ENCODE measurements at places on chromosomes 1 and 21.

- peak; percentile 27 for DNase-seq
These were observed 215.5 kb upstream of the USP25 start for GRCh38 chr21:15514073-15514946.

GRCh38 chr1:42958488-42959319 lies at the start of gene SLC2A1:
SLC2A1 (minus strand) TSS chr1:42958868; CDS start chr1:42958651, 217 bp downstream.
- peak; percentile 93 for DNase-seq

DNA sequence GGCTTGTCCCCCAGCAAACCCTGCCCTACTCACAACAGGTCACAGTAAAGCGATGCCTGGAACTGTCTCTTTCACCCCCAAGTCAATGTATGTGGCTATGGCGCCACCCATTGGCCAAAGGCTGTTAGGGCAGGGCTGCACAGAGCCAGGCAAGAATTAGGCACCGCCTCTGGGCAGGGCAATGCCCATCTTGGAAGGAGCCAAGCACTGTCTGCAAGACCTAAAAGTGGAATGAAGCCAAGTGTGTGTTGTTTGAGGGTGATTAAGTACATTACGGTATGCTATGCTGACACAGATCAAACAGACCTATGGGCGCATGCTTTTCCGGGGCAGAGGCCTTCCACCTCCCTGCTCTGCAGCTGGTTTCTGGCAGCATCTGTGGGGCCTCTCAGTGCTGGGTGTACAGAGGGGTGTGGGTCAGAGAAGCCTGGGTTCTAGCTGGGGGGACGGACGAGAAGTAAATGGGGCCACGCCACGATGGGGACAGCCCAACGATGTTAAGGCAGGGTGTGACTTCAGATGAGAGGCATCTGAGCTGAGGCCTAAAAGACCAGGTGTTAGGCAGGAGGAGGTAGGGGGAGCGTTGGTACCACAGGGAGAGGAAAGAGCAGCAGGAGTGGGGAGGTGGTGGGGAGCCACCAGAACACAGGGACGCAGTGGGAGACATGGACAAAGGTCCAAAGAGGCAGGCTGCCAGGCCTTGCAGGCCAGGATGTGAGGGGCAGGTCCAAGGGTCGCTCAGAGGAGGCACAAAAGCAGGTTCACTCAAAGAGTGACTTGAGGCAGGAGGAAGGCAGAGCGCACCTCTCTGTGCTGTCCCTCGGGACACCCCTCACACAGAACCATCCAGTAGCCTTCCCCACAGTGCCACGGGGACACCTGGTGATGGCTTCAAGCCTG lies 49.8 kb downstream of the ACOT7 start:
- peak; percentile 9 for DNase-seq

GRCh38 chr1:177067752-177068410 lies 96.6 kb downstream of the ASTN1 start:
- no peak for DNase-seq

DNA sequence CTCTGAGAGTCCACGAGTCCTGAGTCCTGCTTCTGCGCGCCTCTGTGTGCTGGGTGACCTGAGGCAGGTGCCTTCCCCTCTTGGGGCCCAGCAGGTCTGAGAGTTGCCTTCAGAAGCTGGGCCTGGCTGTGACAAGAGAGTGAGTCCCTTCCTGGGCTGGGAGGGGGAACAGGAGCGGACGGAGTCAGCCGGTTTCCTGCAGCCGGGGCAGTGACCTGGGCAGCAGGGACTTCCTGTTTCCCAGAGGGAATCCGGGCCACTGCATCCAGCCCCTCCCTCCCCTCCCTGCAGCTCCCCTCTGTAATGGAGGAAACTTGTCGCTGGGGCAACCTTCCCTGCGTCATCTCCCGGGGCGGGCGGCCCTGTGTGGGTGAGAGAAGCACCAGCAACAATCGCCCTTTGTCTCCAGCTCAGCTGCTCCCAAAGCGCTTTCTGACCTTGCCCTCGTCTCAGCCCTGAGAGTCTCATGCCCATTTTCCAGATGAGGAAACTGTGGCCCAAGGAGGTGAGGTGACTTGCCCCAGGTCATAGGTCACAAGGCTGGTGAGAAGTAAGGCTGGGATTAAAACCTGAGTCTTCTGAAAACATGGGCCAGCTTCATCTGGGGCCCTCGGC lies 61.1 kb downstream of the SDC3 start:
- DNase-seq: no peak

- no peak for DNase-seq
These were observed 70.7 kb downstream of the POFUT2 start for GRCh38 chr21:45217010-45217409.

DNA sequence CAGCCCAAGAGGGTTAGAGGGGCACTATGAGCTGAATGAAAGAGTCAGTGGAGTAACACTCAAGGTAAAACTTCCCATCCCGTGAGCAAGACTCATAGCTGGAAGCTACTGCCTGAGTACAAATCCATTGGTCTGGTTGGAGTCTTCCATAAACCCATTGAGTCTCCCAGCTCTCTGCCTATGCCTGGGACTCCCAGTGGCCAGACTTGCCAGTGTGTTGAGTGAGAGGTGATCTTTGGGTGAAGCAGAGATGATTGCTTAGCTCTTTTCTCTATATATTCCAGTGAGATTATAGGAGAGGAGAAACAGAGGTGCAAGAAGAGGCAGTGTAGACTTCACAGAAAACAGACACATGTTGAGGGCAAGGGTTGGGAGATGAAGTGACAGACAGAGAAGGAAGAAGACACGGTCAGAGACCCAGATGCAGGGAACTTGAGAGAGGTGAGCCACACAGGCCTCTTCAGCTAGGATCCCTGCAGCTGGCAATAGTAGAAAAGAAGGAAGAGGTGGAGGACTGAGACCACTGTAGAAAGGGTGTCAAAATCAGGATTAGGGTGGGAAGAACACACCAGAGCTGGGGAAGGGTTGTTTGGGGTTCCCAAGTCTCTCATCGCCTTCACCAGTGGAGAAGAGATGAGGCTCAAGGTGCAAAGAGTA lies 3.7 kb downstream of the FOXD2 start:
- no peak for DNase-seq

DNA sequence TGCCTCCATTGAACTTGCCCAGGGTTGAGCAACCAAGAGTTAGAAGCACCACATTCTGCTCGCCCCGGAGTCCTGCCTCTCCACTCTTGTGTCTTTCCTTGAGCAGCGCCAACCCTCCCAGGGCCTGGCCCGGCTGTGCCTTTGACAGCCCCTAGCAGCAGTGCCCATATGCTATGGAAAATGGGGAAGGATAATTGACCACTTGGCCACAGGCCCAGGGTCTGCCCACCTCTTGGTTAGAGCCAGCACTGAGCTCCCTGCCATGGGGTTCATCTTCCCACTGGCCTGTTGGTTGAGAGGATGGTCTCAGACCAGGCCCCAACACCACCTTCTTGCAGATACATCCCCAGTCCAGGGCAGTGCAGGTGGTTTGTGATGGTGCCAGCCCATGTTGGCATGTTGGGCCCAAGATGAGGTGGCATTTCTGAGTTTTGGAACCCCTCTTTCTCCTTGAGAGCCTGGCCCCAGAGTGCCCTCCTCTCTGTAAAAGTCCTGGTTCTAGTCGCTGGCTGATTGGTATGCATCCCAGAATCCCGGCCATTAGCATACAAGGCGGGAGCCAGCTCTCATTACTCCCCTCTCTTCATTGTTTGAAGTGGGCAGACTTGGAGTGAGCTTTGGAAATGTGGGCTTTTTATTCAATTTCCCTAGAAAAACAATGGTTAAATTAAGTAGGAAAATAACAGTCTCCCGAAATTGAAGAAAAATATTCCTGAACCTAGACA lies 7.6 kb downstream of the ARHGEF10L start:
- no peak for DNase-seq

- no peak for DNase-seq
These were observed 80.3 kb downstream of the LRIG2 start for GRCh38 chr1:113153116-113153803.

DNA sequence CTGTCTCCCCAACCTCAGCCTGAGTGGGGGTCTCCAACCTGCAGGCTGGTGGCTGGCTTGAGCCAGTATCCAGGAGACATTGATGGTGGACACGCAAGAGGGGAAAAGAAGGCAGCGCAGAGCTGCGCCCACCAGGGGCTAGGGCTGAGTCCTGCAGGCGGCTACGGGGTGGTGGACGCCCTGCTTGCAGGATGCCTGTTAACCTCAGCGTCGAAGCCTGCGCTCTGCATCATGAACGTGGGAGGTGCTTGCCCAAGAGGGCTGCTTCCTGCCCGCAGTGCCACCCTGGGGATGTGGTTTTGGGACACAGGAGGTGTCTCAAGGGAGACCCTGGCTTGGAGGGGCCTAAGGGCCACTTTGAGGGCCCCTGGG lies 11.6 kb downstream of the CFAP410 start:
- DNase-seq: no peak

- no peak for DNase-seq
These were observed 7.8 kb upstream of the GJB5 start for GRCh38 chr1:34746785-34747637.

DNA sequence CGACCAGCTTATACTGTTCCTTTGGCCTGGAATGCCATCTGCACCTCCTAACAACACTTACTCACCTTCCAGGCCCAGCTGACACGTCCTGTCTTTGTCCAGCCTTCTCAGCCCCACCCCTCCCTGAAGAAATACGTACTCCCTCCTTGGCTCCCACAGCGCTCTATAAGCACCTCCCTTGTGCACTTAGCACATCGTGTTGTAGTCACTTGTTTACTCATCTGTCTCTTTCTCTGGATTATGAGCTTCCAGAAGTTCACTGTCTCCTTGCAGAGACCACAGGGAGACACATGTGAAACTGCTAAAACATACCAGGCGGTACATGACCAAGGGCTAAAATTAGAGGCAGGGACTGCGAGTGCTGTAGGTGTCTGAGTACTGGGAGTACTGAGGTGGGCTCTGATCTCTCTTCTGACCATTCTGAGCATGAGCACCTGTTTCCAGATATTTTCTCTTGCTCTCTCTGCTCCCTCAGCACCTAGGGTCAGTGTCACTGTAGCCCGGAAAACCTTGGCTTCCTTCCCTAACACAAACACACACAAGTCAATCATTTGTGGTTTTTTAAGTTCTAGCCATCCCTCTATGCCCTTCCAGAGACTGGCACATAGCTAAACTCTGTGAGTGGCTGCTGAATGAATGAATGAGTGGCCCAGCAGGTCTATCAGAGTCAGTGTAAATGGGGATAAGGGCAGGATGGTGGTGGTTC lies 5.1 kb downstream of the DCST1 start:
- DNase-seq: no peak

GRCh38 chr1:221801773-221802516 lies 60.1 kb upstream of the DUSP10 start:
- no peak for DNase-seq

- no peak for DNase-seq
These were observed 61.2 kb downstream of the RGS4 start for GRCh38 chr1:163130225-163130856.

GRCh38 chr21:15276243-15276642 lies 211.4 kb upstream of the NRIP1 start:
- DNase-seq: no peak

DNA sequence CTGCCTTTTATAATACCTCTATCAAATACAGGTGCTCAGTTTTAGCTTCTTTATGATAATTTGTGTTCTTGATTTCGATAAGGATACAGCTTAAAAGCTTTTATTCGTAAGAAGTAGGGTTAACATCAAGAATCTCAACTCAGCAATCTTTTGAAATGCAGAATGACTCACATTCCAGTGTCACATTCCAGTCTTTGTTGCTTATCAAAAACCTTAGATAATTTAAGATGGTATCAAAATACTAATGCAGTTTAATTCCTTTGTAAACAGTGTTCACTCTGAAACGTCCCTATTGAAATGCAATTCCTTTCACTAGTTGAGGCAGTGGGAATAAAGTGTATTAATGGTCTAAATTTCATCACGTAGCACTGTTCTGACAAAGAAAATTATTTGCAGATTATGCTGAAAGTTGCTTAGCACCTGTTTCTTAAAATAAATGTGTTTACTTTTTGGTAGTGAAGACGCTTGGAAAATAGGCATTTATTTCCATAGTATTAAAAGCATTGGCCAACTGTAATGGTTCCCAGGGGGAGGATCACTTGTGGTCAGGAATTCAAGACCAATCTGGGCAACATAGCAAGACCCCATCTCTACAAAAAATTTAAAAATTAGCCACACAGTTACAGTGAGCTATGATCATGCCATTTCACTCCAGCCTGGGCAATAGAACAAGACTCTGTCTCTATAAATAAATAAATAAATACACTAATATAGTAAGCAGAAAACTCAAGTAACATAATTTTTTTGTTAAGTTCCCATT lies 10.1 kb upstream of the CNN3 start:
- no peak for DNase-seq

GRCh38 chr1:191971447-191971846 lies 186.8 kb upstream of the RGS18 start:
- DNase-seq: no peak

- no peak for DNase-seq
These were observed 548.6 kb downstream of the LTN1 start for GRCh38 chr21:28444111-28444510.

- DNase-seq: no peak
These were observed 4.9 kb downstream of the CR2 start for GRCh38 chr1:207459008-207459407.

- no peak for DNase-seq
These were observed 12.6 kb upstream of the ADORA3 start for GRCh38 chr1:111516005-111516535.

- DNase-seq: no peak
These were observed 7.1 kb downstream of the IFI44L start for GRCh38 chr1:78627321-78627720.

- no peak for DNase-seq
These were observed 5.6 kb upstream of the RABGAP1L start for GRCh38 chr1:174153825-174154107.

- no peak for DNase-seq
These were observed 165.6 kb downstream of the C1orf21 start for GRCh38 chr1:184552446-184552845.

GRCh38 chr1:184507165-184507564 lies 120.3 kb downstream of the C1orf21 start:
- no peak for DNase-seq

DNA sequence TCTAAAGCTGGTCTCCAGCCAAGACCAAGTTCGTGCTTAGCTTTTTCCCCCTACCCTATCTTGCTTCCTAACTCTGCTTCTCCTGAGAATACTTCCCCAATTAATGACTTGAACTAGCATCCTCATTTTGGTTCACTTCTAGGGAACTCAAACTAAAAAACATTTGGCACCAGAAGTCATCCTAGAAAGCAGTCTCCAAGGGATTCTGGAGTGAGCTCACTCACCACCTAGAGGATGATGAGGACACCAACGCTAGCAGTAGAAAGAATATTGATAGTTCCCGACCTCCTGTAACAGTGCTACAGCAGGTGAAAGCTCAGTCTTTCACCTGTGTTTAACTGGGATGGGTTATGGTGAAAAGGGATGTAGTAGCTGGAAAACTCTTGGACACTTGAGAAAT lies 4.7 kb upstream of the PSMB2 start:
- no peak for DNase-seq

DNA sequence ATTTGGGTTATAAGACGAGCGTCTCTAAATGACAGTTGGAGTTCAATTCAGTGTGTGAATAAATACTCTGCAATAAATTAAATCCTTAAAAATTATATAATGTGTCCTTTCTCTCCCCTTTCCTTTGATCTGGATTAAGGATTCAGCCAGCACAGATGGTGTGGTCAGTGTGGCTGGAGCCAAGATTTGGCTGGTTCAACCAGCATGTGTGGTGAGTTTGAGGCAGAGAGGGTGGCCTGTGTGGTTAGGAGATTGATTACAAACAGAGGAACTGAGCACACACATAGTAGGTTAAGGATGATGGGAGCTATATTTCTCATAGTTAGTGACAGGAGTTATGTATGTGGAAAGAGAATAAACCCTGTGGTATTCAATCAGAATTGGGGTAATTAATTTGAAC lies 14.2 kb upstream of the AMIGO1 start:
- DNase-seq: no peak

Measured in activated T-helper 1 cell treated with Interleukin-2 at 50 U/mL for 16 hours (primary cell).